MV-4-11 (cell line): ENCODE measurements at places on chromosomes 13 and 19.

- DNase-seq, result no peak
Observed at GRCh38 chr13:100666124-100666523, 8.5 kb downstream of the TMTC4 start.

GRCh38 chr13:30415430-30416030, 6.8 kb upstream of the UBE2L5 start:
- DNase-seq, result no peak

DNA sequence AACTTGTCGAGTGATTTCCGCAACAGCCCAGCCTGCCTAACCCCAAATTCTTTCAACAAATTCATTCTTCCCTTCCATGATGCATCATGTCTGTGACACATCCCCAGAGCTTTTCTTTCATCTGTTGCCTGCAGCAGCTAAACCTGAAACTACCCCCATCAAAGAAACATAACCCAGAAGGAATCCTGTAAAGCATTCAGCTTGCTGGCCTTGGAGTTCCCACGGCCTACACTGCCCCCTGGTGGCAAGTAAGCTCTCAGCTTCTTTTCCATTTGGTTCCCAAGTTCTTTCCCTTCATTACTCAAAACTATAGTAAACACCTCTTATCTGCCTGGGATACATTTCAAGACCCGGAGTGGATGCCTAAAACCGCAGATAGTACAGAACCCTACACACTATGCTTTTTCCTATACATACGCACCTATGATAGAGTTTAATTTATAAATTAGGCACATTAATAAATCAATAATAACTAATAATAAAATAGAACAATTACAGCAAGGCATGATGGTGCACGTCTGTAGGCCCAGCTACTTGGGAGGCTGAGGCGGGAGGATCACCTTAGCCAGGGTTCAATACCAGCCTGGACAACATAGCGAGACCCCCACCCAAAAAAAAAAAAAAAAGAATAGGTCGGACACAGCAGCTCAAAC, 7.4 kb downstream of the ETHE1 start:
- DNase-seq, result peak; percentile 78

- DNase-seq, result no peak
Observed at GRCh38 chr13:46906405-46906804, 9.6 kb upstream of the HTR2A start.

DNA sequence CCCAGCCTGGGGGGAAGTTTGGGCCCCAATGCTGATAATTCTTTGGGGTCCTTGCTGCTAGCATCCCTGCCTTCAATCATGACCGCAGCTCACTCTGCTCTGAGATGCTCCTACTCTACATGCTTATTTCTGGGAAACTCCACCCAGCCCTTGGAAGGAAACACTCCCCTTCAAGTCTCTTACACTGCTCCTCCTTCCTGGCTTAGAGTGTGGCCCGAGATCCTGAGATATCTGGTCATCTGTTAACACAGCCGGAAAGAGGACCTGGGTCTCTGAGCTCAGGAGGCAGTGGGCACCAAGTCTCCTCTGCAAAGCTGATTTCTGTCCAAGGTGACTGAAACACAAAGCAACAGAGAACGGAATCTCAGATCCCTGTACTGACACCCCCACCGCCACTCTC, 33.0 kb downstream of the CYP4F2 start:
- no peak for DNase-seq

GRCh38 chr13:21055016-21055415, 6.4 kb downstream of the LATS2 start:
- no peak for DNase-seq

- DNase-seq, result no peak
Observed at GRCh38 chr13:44906713-44907112, 82.6 kb downstream of the NUFIP1 start.
